ENCODE measurements at places on chromosomes 2 and 18. TPM values are rescaled to one million over a fixed set of nuclear protein-coding genes. Genes with fewer than 3 reads are reported as not detected.

The VWC2L gene
- total RNA-seq = 0.15 TPM

The UPP2 gene
- not detected for total RNA-seq

The CFAP210 gene
- total RNA-seq = not detected

The STPG4 gene
- total RNA-seq = 0.20 TPM

The LIPG gene
- 61.4 TPM for total RNA-seq

The PRSS56 gene
- total RNA-seq = not detected

The NDC80 gene
- total RNA-seq = 13.7 TPM

The LYG2 gene
- not detected for total RNA-seq

The CNDP1 gene
- 0.05 TPM for total RNA-seq

The EIF2AK2 gene
- 23.8 TPM for total RNA-seq

The DNER gene
- total RNA-seq = 1.2 TPM

The ARHGEF4 gene
- 0.35 TPM for total RNA-seq

The RPRM gene
- 0.30 TPM for total RNA-seq

The RND3 gene
- 208 TPM for total RNA-seq

The MYO5B gene
- total RNA-seq = 50.0 TPM

The TMEM178A gene
- total RNA-seq = 2.9 TPM

The NPAS2 gene
- 22.1 TPM for total RNA-seq

The DSG2 gene
- total RNA-seq = 111 TPM

The RIT2 gene
- not detected for total RNA-seq

The VWA3B gene
- not detected for total RNA-seq

The PLA2R1 gene
- total RNA-seq = 17.8 TPM

The IL18RAP gene
- not detected for total RNA-seq

The ICA1L gene
- 3.3 TPM for total RNA-seq

The AAMP gene
- total RNA-seq = 167 TPM

The IFIH1 gene
- 16.1 TPM for total RNA-seq

The EIF2AK3 gene
- 35.8 TPM for total RNA-seq

The ZNF532 gene
- 25.0 TPM for total RNA-seq

The ATP6V1C2 gene
- total RNA-seq = 0.05 TPM

The WDCP gene
- 14.3 TPM for total RNA-seq

The UGT1A3 gene
- total RNA-seq = 4.1 TPM

The HRH4 gene
- total RNA-seq = not detected

The MAPRE3 gene
- total RNA-seq = 6.5 TPM

The COLEC11 gene
- not detected for total RNA-seq

The SERPINB4 gene
- 0.35 TPM for total RNA-seq

The RAX gene
- not detected for total RNA-seq

The NAB1 gene
- 45.8 TPM for total RNA-seq

The SPP2 gene
- total RNA-seq = not detected

The SP5 gene
- 0.69 TPM for total RNA-seq
